NCI-H446 treated with DMSO at 0.1 percent for 48 hours (cell line): ENCODE measurements at places on chromosomes 7 and 10.
A peak's percentile ranks its signal among the peaks of the same experiment; 100 is the strongest.

- DNase-seq, result no peak
Measured at GRCh38 chr7:17680026-17680425, 260.3 kb downstream of the SNX13 start.

DNA sequence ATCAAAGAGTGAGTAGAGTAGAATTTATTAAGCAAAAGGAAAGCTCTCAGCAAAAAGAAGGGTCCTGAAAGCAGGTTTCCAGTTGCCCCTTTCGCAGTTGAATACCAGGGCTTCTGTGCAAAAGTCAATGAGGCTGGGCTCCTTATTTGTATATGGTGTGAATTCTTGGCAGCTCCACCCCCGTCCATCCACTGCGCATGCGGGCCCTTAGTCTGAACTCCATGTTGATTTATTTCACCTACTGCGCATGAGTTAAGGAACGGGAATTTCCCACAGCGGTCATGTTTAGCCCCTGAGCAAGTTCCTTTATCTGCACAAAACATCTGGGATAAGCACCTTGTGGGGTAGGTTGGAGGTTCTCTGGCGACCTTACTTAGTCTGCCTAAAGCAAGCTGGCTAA, 325.6 kb downstream of the ZWINT start:
- no peak for DNase-seq

- DNase-seq, result peak; percentile 71
Measured at GRCh38 chr10:93542358-93542791, 24.1 kb upstream of the FFAR4 start.

DNA sequence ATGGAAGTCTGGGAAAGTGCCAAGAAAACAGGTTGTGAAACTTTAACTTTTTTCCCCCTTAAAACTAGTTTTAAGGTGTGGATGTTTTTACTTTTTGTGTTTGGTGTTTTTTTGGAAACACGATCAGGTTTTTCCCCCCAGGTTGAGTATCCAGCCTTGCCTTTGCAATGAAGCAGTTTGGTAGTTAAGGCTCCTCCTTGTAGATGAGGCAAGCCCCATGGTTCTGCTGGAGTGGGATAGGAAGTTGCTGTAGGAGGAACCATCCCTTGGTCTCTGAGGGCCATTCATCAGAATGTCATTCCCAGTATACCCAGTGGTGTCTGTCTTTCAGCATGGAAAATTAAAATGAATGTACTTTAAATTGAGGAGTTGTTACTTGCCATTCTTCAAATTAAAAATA, 2.7 kb downstream of the CUL1 start:
- DNase-seq, result no peak

- no peak for DNase-seq
Measured at GRCh38 chr7:20783700-20784387, 2.8 kb downstream of the SP8 start.

- no peak for DNase-seq
Measured at GRCh38 chr10:4279655-4280054, 494.6 kb upstream of the KLF6 start.

DNA sequence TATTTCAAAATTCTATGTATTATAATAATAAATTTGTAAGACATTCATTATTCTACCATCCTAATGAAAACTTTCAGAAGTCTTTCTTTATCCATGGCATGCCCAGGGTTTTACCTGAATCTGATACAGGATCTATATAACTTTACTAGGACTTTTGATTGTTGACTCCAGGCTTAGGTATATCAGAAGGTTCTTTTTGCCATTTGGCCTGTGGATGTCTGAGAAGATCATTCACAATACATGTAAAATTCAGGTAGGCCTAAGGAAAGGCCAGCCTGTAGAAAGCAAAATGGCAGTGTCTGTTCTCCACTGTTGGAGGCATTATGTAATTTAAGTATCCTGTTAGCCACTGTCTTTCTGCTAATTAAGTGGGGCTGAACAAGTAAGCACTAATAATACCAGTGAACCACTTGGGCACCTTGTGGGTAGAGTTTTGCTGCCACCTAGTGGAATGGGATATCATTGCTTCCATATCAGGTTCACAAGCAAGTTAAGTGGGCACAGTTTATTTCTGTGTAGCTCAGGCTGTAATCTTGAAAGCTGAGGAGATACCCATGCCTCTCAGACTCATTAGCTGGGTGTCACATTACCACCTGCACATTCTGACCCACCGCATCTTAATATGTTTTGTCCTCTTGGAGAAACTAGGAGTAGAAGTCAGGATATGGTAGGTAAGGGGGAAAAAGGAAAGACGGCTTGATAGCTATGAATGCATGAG, 105.5 kb downstream of the SEPTIN7 start:
- DNase-seq, result peak; percentile 47

DNA sequence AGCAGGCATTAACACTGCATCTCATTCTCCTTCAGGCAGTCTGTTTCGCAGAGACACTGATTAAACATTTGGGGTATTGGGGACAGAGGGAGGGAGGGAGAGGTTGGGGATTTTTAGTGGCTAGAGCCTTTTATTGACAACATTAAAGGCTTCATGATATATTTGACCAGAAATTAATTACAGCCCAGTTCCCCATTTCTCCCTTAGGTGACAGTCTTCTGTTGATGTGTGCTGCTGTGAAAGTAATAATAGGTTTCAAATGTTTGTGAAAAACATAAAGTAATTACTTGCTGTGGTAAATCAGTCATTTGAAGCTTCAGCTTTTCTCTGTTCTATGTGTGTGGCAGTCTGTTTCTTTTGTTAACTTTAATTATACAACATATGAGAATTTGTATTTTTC, 105.3 kb upstream of the LRGUK start:
- no peak for DNase-seq

GRCh38 chr7:31094271-31094670, 42.2 kb downstream of the ADCYAP1R1 start:
- DNase-seq, result no peak

GRCh38 chr10:117350909-117351308, 24.3 kb downstream of the PDZD8 start:
- DNase-seq, result no peak

GRCh38 chr10:13331646-13332045, 16.4 kb downstream of the SEPHS1 start:
- no peak for DNase-seq

DNA sequence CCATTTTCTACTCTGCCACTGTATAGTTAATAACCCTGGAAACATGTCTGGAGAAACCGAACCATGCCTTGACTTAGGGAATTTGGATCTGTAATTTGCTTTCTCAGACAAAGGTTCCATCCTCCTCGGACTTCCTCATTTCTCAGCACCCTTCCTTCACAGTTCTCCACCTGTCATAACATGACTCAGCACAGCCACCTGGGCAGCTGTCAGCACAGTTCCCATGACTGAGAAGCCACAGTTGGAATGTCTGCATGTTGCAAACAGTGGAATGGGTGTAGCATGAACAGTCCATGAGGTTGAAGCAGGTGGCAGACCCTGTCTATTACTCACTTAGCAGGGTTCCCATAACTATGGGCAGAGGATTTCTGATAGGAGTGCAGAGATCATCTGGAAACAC, 634 bp upstream of the OR9A4 start:
- DNase-seq, result no peak

DNA sequence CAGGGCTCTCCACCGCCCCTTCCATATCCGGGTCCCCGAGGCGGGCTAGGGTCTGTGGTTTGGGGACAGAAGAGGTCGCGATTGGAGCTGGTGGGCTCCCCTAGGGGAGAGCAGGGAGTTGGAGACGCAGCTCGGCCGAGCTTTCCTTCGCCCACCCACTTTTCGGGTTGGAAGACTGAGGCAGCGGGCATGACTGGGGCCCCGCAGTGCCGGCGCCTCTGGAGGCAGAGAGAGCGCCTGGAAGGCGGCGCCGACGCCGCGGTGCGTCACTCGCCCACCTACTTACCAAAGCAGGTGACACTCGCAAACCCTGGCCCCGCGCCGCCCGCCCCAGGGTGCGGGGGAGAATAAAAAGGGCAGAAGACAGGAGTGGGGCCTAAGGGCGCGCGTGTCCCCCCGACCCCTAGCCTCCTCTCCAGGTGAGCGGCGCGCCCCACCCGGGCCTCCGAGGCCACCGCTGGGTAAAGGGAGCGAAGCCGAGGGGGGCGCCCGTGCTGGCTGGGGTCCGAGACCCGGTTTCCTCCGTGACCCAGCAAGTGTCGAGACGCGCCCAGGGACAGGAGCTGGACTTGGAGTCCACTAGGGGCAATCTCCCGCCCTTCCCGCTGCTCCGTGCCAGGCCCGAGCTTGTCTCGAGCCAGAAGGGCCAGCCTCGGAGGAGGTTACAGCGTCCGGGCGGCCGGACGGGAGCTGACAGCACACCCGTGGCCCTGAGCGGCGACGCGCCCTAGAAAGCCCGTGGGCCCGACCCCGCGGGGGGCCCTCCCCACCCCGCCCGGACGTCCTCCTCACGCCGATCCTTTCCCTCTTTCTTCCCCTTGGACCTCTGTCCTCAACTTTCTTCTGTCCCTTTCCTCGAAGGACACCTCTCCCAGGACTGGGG, 34.4 kb upstream of the GRID1 start:
- DNase-seq, result no peak
